ENCODE measurements at places on chromosomes 7 and 10. TPM values are rescaled to one million over a fixed set of nuclear protein-coding genes. Genes with fewer than 3 reads are reported as not detected.

DNA sequence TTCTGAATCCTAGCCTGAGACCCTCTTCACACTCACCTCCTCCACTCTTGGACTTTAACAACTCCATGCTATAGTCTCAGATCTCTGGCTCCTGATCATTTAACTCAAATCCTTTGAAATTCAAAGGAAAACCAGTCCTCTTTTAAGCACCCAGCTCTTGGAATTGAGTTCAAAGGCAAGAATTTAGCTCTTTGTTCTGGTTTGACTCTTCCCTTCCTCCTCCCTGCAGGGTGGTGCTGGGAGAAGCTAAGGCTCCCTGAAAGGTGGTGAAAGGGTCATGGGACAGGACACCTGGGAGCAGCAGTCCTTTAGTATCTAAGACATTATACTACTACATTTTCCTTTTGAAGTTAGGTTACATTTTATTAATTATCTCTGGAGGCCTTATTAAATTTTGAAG, 259.4 kb downstream of the CCSER2 start:
- DNase-seq = no peak

The TSPAN12 gene
- not detected for total RNA-seq

DNA sequence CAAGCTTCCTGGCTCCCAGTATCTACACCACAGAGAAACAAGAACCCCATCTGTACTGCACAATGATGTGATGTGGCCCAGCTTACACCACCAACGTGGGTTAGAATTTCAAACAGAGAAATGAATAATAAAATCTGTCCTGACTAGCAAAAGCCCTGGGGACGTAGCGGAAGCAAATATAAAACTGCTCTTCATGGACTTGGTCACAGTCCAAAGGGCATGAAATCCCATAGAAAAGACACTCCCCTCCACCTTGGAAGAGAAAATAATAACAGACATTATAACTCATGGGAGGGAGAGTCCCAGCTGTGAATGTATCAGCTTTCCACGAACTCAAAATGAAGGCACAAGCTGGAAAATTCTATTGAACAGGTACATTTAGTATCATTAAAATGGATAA, 205.3 kb upstream of the GALNT17 start:
- DNase-seq = no peak

- DNase-seq = no peak
Observed at GRCh38 chr7:110977127-110977737, 113.7 kb upstream of the LRRN3 start.

Data from CD8-positive, alpha-beta memory T cell (primary cell).